ENCODE measurements at places on chromosomes 1 and 21.
A peak's percentile ranks its signal among the peaks of the same experiment; 100 is the strongest.

- DNase-seq: no peak
These were observed at the start of gene CNTN2 for GRCh38 chr1:205042911-205043806. TSS of gene CNTN2 (plus strand) at chr1:205043212. CDS start at chr1:205053186, 9,974 bp downstream.

DNA sequence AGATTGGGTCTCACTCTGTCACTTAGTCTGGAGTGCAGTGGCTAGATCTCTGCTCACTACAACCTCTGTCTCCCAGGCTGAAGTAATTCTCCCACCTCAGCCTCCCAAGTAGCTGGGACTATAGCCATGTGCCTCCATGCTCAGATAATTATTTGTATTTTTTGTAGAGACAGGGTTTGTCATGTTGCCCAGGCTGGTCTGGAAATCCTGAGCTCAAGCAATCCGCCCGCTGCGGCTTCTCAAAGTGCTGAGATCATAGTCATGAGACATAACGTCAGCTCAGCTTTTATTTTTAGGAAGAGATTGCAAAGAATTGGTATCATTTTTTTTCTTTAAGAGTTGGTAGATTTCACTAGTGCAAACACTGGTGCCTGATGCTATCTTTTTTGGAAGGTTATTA, 244.9 kb downstream of the DSCAM start:
- DNase-seq: no peak

- DNase-seq: no peak
These were observed 11.3 kb downstream of the PRDM16 start for GRCh38 chr1:3080053-3080955.

- no peak for DNase-seq
These were observed 51.5 kb downstream of the APP start for GRCh38 chr21:26118938-26119540.

GRCh38 chr1:1599030-1599934, 653 bp downstream of the FNDC10 start:
- DNase-seq: no peak

GRCh38 chr1:108815566-108815965, 41.3 kb downstream of the AKNAD1 start:
- no peak for DNase-seq

GRCh38 chr1:59689730-59690129, 125.0 kb upstream of the HOOK1 start:
- no peak for DNase-seq

GRCh38 chr1:7630378-7630777, 140.7 kb upstream of the VAMP3 start:
- DNase-seq: no peak

DNA sequence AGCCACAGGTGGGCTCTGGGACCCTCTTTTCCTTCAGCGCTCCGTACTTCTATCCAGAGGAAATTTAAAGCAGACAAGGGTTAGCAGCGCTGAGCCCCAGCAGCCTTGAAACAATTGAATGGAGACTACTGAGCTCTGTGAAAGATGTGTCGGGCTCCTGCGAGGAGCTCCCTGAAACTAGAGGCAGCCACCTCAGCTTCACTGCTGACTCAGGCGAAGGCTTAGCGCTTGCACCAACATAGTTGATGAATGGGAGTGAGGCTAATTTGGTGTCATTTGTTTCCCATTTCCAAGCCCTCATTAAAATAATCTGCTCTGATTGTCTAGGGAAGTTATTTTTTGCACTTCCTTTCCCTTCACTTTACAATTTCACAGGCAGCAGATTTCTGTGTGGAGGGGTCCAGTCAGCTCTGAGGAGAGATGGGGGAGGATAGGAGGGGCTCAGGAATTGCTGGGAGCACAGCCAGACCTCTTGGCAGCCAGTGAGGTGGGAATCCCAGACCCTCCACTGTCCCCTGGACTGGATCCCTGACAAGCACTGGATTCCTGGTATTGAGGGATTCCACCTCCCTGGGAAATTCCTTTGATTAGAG, 398.9 kb upstream of the PLXNA2 start:
- no peak for DNase-seq

DNA sequence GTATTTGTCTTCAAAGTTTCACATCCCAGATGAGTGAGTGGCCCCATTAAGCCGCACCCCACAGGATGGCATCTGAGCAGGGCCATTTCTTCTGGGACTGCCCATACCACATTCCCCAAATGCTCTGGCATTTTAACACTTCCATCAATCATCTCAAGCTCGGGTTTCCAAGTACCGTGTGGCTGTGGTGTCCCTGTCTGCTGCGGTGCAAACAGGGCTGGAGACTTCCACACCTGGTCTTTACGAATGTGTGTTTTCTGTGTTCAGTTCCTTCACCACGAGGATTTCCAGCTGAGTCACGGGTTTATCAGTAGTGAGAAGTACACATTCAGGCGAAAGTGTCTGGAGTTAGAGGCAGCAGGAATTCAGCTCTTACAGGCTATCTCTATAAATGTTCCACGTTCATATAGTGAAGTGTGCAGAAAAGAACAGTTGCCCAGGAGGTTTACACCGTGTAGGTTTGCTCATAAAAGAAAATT, 195.2 kb downstream of the RHOU start:
- DNase-seq: peak; percentile 22

DNA sequence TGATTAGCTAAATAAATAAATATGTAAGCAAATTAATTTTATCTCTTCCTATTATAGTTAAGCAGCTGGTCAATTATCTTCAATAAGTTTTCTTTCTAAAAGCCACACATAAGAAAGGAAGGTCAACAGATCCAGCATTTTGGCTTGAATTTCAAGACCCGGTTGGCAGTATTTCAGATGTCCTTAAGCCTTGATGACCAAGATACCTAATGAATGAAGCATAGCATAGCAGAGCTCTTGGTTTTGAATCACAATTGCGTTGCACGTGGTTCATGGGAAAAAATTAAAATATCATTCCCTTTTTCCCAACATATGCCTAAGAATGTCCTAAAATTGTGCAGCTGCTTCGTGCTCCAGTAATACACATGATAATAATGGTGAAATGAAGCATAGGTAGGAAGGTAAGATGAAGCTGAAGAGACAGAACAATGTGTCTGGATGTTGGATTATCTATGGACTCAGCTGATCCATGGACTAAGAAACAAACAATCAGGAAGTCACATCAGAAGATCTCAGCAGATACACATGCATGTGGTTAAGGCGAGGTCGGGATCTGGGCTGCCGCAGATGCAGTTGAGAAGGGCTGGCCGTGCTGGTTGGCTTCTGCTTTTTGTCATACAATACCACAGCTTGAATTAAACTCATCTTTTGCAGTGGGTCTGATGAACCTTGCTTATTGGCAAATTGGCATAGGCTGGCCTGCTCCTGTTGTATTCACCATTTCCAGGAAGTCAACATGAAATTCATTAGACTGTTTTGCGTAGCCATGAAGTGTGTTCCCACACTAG, 284.9 kb upstream of the RUNX1 start:
- no peak for DNase-seq

- no peak for DNase-seq
These were observed 24.0 kb upstream of the DENND1B start for GRCh38 chr1:197799271-197799670.

- no peak for DNase-seq
These were observed 42.4 kb upstream of the AKT3 start for GRCh38 chr1:243892456-243892855.

DNA sequence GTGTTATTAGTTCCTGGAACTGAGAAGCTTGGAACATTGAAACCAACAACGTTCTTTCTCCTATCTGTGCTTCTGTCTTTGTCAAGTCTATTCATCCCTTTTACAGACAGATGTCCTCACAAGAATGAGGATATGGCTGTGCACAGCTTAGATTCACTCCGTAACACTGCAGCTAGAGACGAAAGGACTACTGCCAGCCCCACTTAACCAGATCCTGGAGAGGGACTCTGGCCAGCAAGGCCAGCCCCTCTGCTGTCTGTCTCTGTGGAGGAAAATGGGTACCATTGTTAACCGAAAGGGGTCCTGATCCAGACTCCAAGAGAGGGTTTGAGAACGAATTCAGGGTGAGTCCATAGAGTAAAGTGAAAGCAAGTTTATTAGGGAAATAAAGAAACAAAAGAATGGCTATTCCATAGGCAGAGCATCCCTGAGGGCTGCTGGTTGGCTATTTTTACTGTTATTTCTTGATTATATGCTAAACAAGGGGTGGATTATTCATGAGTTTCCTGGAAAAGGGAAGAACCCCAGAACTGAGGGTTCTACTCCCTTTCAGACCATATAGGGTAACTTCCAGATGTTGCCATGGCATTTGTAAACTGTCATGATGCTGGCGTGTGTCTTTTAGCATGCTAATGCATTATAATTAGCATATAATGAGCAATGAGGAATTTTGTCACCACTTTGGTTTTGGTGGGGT, 17.4 kb upstream of the USP24 start:
- no peak for DNase-seq

DNA sequence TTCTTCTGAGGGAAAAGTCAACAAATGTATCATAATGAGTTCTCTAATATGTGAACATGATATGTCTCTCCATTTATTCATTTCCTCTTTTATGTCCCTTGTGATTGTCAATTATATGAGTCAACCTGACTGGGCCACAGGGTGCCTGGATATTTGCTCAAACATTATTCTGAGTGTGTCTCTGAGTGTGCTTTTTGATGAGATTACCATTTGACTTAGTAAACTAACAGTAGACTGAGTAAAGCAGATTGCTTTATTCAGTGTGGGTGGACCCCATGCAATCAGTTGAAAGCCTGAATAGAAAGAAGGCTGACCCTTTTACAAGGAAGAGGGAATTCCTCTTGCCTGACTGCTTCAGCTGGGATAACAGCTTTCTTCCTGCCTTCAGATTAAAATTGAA, 142.6 kb downstream of the SLC35F3 start:
- no peak for DNase-seq

GRCh38 chr1:2921970-2922686, 99.1 kb upstream of the ACTRT2 start:
- no peak for DNase-seq

DNA sequence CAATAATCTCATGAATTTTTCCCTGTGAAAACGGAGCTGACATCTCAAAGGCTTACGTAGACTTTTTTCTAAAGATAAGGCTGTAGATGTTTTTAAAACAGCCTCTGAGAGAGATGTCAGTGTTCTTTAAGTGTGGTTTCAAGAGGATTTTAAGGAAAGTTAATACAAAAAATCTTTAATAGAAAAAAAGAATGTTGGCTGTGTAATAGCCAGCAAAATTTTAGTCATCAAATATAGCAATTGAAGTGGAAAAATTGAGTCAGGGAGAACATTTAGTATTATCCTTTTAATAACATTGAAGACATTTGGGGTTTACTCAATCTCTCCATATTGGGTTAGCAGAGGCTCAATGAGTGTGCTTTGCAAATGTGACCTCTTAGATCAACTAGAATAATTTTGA, 38.6 kb upstream of the CHRM3 start:
- DNase-seq: no peak

DNA sequence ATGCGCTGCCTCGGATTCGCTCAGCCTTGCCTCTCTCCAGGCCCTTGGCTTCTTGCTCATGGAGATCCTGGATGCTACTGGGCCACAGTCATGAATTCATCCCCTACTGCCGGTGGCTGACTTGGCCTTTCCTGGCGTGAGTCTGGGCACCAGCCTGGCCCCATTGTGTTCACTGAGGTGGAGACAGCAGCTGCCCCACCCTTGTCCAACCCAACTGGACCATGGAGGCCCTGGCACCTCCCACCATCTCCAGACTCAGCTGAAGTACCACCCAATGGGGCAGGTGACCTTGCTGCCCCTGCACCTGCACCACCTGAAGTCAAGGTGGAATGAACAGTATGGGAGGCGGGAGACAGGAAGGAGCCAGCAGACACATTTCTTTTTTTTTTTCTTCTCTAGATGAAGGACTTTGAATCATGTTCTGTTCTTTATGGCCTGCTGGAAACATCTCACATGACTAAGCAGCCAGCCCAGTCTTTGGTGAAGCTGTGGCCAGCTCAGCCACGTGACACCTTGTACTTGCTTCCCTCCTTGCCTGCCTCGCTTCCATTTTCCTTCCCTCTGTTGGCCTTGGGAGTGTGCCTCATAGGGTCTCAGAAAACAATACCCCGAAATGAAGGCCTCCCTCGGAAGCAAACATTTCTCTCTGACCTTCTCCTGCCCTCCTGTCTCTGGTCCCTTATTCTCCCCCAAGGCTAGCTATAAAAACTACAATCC, 3.8 kb upstream of the SLC30A2 start:
- no peak for DNase-seq

DNA sequence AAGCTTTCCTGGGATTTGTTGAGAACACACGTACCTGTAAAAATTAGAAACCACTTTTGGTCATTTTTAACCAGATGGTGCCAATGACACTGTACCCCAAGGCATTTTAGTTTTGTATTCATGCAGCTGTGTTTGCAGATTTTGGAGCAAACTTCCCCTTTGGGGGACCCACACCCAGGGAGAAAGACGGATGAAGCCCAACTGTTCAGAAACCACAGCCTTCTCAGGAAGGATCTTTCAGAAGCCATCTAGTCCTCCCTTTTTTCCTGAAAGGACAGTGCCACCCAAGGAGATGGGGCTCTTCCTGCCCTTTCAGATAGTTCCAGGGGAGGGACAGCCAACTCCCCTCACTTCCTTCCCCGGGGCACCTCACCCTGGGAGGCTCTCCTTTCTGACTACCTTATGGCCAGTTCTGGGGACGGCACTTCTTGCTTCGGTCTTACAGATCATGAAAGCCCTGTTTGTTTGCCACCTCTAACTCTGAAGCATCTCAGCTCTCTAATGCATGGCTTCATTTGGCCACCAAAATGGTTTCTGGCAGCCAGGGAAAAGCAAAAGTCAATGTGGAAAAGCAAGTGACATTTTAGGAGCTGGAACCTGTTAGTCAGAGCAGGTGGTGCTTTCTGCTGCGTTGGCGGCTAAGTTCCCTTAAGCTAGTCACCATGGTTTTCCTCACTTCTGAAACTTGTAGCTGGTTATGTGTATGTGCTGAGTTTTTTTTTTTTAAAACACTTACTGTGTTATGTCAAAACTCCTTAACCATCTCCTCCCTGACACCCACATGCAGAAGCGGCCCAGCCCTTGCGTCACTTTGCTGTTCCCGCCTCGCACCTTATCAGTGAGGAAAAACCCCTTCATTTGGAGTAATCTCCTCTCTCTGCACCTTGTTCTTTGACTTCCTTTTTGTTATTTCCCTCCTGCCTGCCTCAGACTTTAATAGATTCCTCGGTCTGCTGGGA, 10.1 kb downstream of the TMCC2 start:
- DNase-seq: no peak

- no peak for DNase-seq
These were observed 3.5 kb upstream of the GBP7 start for GRCh38 chr1:89179343-89179742.

DNA sequence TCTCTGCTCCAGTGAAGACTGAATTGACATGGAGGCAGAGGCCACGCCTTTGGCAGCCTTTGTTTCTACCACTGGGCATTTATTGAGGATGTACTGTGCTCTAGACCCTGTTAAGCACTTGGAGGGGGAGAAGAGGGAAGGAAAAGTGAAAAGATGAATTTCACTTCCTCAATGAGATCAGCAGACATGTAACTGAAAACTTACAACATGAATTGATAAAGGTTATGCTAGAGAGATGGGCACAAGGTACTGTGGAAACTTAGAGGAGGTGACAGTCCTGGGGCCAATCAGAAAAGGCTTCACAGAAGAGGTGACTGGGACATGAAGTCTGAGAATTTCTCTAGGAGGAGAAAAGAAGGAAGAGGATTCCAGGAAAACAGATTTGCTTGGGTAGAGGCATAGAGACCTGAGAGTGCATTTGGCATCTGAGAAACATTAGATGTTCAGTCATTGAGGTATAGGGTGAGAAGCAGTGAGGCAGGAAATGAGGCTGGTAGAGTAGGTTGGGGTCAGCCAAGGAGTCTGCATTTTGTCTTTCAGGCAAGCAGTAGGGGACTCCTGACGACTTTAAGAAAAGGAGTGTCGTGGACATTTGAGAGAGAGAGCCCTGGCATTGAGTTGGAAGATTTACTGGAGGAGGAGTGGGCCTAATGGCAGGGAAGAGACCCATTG, 113.0 kb downstream of the SYT2 start:
- no peak for DNase-seq

GRCh38 chr1:166057650-166058049, 109.2 kb downstream of the FAM78B start:
- no peak for DNase-seq

Measured in coronary artery (tissue), 2 donors.